CD4-positive, alpha-beta memory T cell (primary cell): ENCODE measurements at places on chromosomes 4 and X.
A peak's percentile ranks its signal among the peaks of the same experiment; 100 is the strongest.

- peak; percentile 4 for DNase-seq
Measured at GRCh38 chr4:105520819-105521790, 31.3 kb upstream of the ARHGEF38 start.

DNA sequence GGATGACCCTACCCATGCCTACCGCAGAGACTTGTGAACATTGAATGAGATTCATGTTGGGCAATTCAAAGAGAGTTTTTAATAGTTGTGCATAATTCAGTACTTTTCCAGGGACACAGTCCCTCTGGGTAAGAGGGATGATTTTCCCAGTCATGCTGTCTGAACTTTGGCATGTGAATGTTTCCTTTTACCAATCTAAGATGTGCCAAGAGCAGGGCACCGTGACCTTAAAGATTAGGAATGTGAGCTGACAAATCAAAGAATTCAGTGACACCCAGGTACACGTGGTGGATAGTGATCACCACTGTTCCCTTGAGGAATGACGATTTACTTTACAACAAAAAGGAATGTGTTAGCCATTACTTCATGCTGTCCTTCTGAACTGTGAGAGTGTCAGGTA is 515.6 kb downstream of the PPARGC1A start:
- no peak for DNase-seq

DNA sequence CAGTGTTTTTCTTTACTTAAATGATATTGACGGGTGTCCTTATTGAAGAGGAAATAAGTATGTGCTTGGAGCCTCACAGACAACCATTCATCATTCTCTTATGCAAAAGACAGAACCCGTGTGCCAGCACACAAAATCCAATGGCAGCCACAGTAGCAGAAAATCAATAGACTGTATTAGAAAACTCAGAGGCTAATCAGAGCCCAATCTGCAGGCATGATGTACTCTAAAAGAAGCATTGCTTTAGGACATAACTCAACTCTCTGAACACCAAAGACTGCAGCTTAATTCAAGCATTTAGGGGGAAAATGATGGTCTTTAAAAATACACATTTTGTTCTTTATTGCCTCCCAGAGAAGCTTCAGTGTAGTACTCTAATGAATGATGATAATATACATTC is 476.9 kb downstream of the PDHA2 start:
- DNase-seq: no peak

- DNase-seq: no peak
Measured at GRCh38 chr4:90718931-90719330, 591.7 kb downstream of the CCSER1 start.

GRCh38 chr4:43331226-43332051 is 438.9 kb downstream of the GRXCR1 start:
- no peak for DNase-seq

DNA sequence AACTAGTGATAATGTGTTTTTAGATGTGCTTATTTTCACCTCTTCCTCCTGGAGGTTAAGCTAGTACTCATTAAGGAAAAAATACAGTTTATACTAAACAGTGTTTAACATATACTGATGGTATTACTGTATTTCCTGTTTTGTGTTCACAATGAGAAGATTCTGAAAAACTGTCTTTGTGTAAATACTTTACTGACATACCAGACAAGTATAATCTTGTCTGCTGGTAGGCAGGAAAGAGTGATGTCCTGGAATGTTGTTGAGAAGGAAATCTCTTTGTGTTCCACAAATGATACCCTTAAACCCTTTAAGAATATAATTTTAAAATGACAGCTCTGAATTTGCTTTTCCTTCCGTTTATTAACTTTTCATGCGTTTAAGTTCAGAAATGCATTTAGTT is 205.5 kb upstream of the NUDT6 start:
- no peak for DNase-seq

GRCh38 chr4:159366966-159367780 is 264.3 kb downstream of the RAPGEF2 start:
- no peak for DNase-seq

- no peak for DNase-seq
Measured at GRCh38 chr4:15188605-15189539, 186.6 kb downstream of the CPEB2 start.

DNA sequence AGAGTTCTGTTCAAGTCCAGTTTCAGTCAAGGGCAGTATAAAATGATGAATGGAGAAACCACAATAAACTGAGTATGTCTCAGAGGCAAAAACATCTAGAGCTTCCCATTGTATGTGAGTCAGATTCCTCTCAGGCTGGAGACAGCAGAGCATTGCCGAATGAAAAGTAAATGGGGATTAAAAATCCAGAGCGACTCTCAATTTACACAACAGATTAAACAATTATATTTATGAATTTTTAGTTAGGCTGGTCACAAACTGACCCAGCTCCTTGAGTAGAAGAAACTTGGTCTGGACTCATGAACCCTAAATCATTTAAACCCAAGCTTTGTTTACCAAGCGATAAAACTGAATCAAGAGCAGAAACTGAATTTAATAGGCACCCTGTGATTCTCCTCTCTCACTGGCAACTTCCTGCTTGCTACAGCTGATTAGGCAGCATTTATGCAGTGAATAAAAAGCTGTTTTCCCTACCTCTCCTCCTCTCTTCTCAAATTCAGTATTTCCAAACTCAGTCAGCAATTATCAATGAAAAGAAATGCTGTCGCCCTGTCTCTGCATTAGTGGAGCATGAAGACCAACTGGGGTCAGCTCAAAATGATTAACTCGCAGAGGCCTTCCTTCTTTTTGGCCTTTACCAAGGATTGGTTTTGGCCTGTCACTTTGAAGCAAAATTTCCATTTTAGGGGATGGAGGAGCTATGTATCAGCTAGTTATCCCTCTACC is 568.0 kb downstream of the PDHA2 start:
- DNase-seq: no peak

DNA sequence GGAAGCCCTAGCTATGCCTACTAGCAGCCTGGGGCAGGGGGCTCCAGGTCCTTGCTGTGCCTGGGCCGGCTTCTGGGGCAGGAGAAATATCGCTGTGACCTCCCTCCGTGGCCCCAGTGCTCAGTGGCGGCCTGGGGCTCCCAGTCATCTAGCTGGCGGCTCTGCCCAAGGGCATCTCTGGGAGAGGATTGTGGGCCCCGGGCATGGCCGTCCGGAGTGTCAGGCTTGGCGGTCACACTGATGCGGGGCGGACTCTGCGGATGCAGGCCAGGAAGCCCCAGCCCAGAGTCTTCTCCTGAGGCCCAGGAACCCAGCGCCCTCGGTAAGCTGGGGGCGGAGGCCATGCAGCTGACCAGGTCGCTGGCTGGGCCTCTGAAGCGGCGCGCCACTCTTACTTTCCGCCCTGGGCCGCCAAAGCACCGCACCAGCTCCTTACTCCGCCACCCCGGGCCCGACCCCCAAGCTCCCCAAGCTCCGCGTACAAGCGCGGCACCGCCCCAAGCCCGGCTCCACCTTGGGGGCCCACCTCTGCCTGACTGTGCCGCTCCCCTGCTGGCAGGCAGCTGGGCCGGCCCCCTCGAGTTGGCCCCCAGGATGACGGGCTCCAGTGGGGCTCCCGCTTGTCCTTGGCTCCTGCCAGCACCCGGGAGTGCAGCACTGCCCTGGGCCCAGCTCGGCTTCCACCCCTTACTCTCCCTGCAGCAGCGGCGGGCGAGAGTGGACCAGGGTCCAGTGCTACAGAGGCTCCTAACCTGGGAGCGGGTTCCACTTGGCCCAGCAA is 720.0 kb downstream of the PCDH18 start:
- DNase-seq: peak; percentile 41

GRCh38 chr4:3407930-3408792 is 33.6 kb upstream of the HGFAC start:
- no peak for DNase-seq

DNA sequence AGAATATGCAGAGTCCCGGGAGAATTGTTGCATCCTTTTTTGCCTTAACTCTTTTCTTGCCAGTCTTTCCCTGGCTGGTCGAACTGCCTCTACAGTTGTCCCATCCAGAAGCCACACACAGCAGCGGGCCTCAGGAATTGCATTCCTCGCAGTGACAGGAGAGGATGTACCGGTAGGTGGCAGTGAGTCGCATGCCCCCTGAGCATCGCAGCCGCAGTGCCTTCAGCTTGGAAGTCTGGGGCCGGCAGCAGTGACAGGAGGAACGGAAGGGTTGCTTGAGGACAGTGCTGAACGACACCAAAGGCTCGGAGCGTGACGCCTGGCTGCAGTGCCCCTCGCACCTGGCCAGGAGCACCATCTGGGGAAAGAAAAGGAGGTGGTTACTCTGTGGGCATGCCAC is 23.5 kb downstream of the NDP start:
- peak; percentile 15 for DNase-seq

DNA sequence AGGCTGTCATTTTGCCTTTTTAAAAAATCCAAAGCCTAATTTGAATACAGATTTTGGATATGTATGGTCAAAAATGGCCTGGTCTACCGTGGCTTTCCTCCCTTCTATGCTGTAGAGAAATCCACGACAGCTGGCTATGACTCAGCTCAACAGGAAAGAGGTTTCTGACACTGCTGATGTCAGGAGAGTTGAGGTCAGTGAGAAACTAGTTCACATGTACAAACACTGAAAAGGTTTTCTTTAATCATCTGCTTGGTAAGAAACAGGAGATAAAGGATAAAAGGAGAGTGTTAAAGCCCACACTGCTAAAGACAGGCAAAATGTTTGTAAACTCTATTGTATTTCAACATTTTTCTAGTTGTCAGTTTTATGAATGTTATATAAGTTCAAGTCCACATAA is 113.9 kb downstream of the NYX start:
- DNase-seq: peak; percentile 27

DNA sequence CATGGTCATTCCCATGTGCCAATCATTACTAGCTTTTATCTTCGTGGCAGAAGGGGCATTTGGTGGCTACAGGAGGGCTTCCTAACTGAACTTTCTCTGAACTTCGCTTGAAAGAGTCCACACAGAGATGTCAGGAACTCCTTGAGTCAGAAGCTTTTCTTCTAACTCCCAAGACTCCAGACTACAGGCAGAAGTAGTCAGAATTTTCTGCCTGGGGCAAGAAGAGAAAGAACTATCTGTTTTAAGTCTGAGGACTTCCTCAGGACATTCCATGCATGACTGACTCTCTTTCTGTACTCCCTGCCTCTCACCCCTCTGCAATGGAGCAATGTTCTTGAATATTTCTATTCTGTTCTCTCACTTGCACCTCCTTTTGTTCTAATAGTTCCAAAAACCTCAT is 170.5 kb upstream of the TBC1D9 start:
- no peak for DNase-seq

- DNase-seq: no peak
Measured at GRCh38 chrX:110136136-110136535, 133.2 kb downstream of the TMEM164 start.

- no peak for DNase-seq
Measured at GRCh38 chrX:129760155-129760554, 19.6 kb upstream of the SASH3 start.

DNA sequence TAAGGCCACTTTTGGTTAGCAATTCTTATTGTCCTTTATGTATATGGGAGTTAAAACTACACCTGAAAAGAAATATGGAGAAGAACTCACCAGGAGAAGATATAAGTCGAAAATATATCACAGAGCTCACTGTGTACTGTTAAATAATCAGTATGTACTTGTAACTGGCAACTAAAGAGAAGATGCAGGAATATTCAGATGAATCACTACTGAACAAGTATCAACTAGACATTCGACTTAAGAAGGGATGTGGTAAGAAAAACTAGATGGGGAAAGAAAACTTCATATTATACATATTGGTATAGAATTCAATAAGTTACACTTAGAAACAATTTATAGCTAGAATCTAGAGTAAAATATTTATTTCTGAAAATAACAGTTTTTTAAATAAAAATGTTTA is 230.0 kb downstream of the CAMK2D start:
- no peak for DNase-seq

GRCh38 chr4:132240081-132240480 is 909.0 kb upstream of the PCDH10 start:
- no peak for DNase-seq

- peak; percentile 20 for DNase-seq
Measured at GRCh38 chr4:147683188-147683591, 773 bp downstream of the PRMT9 start.

DNA sequence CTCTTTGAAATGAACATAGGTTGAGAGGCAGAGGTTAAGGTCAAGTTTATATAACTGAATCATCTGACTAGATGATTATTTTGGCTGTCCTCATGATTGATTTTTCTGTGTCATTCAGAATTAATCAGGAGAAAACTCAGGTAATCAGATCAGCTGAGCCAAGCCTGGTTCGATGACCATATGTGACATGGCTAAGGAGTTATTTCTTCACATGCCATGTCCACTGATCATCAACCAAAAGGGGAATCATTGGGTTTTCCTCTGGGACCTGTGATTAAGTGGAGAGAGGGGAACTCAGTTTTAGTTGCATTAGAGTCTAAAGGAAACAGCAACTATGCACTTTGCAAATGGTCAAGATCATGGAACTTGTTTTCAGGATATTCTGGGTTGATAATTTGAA is 20.3 kb upstream of the PACRGL start:
- no peak for DNase-seq

GRCh38 chr4:15482842-15483241 is 13.2 kb downstream of the CC2D2A start:
- no peak for DNase-seq

DNA sequence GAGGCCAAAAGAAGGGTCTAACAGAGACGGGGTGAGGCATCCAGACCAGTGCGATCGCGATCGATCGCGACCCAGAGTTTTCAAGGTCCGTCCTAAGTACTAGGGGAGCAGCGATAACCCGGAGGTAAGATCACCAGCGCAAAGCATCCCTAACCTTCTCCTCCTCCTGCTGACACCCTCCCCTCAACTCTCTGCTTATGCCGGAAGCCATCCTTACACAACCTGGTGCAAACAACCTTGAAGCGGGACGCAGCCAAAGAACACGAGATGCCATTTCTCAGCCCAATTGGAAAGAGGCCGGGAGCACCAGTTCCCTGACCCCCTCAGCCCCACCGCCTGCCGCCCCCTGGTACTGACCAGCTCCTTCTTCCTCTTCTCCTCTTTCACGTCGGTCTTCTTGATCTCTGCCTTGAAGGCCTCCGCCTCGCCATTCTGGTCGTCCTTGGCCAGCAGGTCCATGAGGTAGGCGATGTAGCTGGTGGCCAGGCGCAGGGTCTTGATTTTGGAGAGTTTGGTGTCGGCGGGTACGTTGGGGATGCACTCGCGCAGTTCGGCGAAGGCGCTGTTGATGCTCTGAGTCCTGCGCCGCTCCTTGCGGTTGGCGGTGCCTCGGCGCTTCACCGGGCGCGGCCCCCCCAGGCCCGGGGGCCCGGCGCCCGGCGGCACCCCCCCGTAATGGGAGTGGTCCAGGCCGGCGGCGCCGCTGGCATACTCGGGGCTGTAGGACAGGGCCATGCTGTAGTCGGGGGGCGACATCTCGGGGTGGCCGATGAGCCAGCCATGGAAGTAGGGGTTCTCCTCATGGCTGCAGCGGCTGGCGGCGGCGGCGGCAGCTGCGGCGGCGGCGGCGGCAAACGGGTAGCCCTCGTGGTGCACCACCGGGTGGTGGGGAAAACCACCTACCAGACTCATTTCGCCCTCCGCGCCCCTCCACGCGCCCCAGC is 1.4 kb downstream of the HAND2 start:
- no peak for DNase-seq
